Kidney (tissue), 22 donors: ENCODE measurements at places on chromosomes 1 and 21. TPM values are rescaled to one million over a fixed set of nuclear protein-coding genes. Genes with fewer than 3 reads are reported as not detected.

Gene SHE
- total RNA-seq: 18.1 TPM

Gene SKI
- 78.6 TPM for total RNA-seq

Gene NOL9
- 28.7 TPM for total RNA-seq

Gene LIN28A
- total RNA-seq: not detected

Gene LCE1C
- not detected for total RNA-seq

DNA sequence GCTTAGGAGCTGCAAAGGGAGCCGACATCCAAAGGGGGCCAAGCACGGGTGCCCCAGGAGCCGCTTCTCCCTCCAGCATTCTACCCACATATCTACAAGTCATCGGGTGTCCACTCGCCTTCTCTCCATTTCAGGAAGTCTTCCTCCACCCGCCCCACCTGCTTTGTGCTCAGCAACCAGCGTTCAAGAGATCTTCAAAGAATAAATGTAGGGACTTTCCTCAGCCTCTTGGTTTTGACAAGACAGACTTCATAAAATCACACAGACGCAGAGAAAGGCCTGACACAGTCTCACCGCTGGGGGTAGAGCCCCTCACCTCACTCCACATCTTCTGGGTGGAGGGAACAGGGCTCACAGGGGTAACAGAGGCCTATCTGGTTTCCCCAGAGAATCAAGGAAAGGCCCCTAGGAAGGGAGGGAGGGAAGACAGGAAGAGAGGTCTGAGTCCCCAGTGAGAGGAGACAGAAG lies 49.5 kb downstream of the SSBP3 start:
- DNase-seq: no peak

DNA sequence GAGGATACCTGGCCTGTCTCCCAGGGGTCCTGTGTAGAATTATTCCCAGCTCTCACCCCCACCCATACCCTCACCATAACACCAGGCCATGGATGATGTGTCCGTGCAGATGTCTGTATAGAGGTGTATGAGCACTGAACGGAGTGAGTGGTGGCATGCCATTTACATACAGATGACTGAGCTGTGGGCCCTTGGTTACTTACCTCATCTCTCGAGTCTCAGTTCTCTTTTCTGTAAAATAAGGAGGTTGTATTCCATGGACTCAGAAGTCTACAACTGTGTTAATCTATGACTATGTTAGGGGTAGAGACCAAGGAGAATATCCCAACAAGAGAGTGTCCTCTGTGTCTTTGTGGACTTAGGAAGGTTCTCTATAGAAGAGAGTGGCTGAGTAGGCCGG lies 65.6 kb upstream of the CD1D start:
- no peak for DNase-seq

- DNase-seq: no peak
Measured at GRCh38 chr1:63342402-63342801, 20.0 kb downstream of the FOXD3 start.

DNA sequence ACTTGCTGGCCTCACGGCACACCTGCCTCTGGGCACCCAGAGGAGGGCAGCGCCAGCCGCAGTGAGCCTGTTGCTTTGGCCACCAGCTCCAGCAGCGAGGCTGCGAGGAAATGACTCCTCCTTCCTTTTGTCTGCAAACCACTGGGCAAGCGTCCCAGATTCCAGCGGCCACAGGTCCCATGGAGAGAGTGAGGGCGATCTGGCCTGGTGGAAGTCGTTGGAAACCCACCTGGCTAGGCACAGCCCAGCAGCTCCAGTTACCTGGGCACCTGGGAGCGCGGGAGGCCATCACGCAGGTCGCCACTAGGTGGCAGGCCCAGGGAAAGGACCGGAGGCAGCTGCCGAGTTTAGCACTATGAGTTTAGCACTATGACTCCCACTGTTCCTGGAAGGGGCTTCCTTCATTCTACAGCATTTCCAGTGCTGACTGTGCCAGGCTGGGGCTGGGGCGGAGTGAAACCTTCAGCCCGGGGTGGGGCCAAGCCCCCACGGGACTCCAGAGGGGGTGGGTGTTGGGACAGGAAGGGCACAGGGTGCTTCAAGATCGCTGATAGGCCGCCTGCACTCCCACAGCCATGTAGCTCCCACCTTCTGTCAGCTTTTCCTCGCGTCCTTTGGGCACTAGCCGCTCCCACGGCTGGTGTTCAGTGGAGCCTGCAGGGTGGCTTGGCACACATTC lies 1.1 kb upstream of the ESPN start:
- peak; percentile 81 for DNase-seq

- peak; percentile 64 for DNase-seq
Measured at GRCh38 chr1:183330335-183330734, 87.8 kb downstream of the NMNAT2 start.

DNA sequence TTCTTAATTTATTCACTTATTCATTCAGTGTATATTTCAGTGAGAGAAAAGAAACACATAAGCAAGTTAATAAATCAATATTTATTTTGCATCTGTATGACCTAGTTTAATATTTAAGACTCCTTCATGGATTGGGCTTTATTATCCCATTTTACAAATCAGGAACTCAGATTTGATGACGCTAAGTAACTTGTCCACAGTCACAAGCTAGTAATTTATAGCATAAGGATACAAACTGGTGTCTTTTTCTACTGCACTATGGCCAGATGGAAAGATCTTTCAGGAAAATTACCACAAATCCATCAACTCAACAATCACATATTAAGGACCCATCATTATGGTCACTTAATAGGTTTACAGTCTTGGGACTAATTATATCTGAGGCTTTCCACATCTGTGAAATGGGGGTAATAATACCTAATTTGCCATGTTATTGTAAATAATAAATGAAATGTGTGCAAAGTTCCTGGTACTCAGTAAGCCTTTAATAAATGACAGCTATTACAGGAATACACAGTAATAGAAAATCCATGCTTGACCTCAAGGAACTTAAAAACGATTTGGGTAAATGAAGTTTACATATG lies 13.3 kb downstream of the CDKN2C start:
- no peak for DNase-seq

DNA sequence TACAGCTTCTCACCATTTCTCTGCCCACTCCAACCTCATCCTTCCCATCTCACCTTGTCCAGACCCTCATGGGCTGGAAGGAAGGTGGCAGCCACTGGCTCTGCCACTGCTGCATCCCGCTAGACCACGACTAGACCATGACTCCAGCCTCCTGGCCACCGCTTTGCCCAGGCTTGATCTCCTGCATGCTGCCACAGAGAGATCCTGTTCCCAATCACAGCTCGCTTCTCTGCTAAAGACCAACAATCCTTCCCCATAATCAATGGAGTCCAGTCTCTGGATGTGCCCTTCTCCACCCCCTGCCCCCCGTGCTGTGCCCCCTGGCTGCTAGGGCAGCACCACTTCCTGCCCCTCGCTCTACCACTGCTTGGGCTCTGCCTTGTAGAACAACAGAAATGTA lies 64.9 kb upstream of the DMRTB1 start:
- no peak for DNase-seq

DNA sequence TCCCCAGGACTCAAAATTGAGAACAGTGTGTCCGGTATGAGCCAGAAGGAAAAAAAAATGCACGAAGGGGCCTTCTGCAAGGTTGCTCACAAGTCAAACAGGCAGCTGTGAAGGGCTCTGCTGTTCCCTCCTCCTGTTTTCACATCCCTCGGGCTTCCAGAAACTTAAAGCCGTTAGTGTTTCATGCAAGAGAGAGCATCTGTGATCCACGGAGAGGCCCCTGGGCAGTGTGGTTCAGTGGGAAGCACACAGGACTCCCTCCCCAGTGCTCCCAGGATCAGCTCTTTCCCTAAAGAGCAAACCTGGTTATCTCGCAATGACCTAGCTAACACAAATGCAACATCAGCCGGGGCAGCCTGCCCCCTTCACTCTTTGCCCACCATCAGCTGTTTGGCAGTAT lies 2.9 kb upstream of the MATN1 start:
- no peak for DNase-seq

- peak; percentile 53 for DNase-seq
Measured at GRCh38 chr1:236280438-236281197, 1.1 kb downstream of the ERO1B start.

DNA sequence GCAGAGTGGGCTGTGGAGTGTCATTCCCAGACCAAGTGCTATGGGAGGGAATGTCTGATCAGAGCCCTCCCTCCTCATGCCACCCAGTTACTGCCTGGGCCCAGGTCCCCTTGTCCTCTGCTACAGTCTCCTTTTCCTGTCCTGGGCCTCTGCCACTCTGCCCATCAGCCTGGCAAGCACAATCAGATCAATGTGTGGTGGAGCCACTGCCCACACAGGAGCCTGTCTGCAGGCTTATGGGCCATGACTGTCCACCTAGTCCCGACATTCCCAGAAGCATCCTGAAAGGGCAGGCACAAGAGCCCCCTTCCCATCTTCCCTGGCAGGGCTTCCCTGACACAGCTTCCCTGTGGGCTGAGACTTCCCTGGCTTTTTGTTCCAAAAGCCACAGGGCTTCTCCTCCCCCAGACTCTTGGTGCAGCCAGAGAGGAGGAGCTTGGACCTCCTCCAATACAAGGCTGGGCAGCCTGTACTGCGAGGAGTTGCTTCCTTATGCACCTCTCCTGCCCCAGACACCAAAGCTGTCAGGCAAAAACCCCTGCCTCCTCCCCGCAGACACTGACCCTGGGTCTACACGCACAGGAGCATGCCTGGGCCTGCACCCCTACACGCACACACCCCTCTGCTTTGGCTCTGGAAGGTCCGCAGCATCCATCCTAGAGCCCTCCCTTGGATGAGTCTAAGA lies 29.2 kb upstream of the CNTN2 start:
- no peak for DNase-seq
